ENCODE measurements at places on chromosomes 2 and 18. TPM values are rescaled to one million over a fixed set of nuclear protein-coding genes. Genes with fewer than 3 reads are reported as not detected.
A peak's percentile ranks its signal among the peaks of the same experiment; 100 is the strongest.

DNA sequence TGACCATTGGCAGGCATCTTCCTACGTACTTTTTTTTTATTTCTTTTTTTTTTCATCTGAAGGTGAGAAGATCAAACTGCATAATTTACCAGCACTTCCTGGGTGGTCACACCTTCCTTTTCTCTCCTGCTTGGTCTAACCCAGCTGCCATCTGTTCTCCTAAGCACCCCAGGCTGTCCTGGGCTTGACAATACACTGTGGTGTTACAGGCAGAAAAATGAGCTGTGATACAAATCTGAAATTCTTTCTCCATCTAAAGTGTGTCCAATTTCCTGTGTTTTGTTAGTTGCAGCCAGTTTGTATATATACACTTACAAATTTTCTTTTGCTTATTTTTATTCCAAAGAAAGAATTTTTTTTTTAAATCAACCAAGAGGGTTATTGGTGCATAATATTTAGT lies 786.0 kb upstream of the ZEB2 start:
- DNase-seq, result no peak

- peak; percentile 90 for DNase-seq
Observed at GRCh38 chr2:42828487-42829425, 36.4 kb upstream of the HAAO start.

- DNase-seq, result no peak
Observed at GRCh38 chr2:188977317-188977716, 3.1 kb downstream of the COL3A1 start.

GRCh38 chr18:48852292-48852691 lies 98.5 kb downstream of the SMAD7 start:
- no peak for DNase-seq

GRCh38 chr2:84971510-84972206 lies 697 bp downstream of the KCMF1 start:
- peak; percentile 89 for DNase-seq

GRCh38 chr2:46458763-46459500 lies 20.4 kb upstream of the TMEM247 start:
- DNase-seq, result no peak

DNA sequence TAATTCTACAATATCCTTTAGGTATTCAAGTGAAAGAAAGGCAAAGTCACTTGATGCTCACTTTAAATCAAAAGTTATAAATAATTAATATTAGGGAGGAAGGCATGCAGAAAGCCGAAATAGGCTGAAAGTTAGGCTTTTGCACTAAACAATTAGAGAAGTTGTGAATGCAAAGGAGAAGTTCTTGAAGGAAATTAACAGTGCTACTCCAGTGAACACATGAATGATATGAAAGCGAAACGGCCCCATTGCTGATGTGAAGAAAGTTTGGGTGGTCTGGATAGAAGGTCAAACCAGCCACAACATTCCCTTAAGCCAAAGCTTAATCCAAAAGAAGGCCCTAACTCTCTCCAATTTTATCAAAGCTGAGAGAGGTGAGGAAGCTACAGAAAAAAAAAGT lies 103.1 kb upstream of the CXCR4 start:
- no peak for DNase-seq

Gene DPP10
- not detected for total RNA-seq

Gene ARL4C
- 10.8 TPM for total RNA-seq

Gene OTOS
- total RNA-seq, result not detected

Gene FAP
- total RNA-seq, result 28.6 TPM

Gene RGPD8
- 51.7 TPM for total RNA-seq

Gene C2orf66
- 0.30 TPM for total RNA-seq

Gene TBR1
- total RNA-seq, result not detected

Gene GALNT14
- total RNA-seq, result 1.2 TPM

Gene CD207
- not detected for total RNA-seq

Gene AOX1
- 64.5 TPM for total RNA-seq

Gene COBLL1
- 63.5 TPM for total RNA-seq

Gene CTIF
- 113 TPM for total RNA-seq

Gene ANKRD30BL
- not detected for total RNA-seq

Gene LHCGR
- not detected for total RNA-seq
